ENCODE measurements at places on chromosomes 1 and 21. TPM values are rescaled to one million over a fixed set of nuclear protein-coding genes. Genes with fewer than 3 reads are reported as not detected.

GPR161 gene
- 7.4 TPM for total RNA-seq

JAM2 gene
- total RNA-seq = not detected

DNA sequence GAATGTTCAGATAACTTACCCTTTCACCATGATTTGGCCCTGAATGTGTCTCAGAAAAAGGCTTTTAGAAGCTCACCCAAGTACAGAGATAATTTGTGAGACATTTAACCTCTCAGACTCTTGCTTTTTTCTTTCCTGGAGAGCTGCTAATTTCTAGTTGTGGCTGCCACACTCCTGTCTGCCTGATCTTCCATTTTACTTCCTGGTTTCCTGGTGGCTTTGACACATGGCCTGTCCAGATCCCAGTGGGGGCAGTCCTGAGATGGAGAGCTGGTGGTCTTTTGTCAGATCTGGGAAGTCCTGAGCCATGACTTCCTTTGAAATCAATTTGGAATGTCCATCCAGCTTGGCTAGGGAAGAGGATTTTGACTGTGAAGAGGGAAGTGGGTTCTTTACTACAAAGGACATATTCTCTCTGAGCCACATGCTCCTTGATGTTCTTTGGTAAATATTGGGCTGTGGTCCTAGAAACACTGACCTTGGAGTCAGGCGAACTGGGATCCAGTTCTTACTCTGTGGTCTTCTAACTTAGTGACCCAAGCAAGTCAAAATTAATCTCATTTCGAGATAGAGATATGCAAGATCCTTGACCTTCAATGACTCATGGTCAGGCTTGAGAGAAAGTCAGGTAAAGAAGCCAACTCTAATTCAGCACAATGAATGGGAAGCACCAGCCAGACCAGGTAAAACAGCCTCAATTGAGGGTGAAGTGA lies 78.0 kb upstream of the HSD17B7 start:
- DNase-seq = no peak

GRCh38 chr21:27818847-27819246 lies 852.0 kb upstream of the ADAMTS5 start:
- DNase-seq = peak; percentile 83

- no peak for DNase-seq
Measured at GRCh38 chr1:184074383-184074782, 22.9 kb downstream of the TSEN15 start.

- DNase-seq = peak; percentile 64
Measured at GRCh38 chr1:150563340-150564038, 14.3 kb downstream of the ADAMTSL4 start.
